ENCODE measurements at places on chromosomes 16 and 17. TPM values are rescaled to one million over a fixed set of nuclear protein-coding genes. Genes with fewer than 3 reads are reported as not detected.

GRCh38 chr16:75208861-75209505 lies 2.0 kb upstream of the CTRB2 start:
- DNase-seq, result no peak

DNA sequence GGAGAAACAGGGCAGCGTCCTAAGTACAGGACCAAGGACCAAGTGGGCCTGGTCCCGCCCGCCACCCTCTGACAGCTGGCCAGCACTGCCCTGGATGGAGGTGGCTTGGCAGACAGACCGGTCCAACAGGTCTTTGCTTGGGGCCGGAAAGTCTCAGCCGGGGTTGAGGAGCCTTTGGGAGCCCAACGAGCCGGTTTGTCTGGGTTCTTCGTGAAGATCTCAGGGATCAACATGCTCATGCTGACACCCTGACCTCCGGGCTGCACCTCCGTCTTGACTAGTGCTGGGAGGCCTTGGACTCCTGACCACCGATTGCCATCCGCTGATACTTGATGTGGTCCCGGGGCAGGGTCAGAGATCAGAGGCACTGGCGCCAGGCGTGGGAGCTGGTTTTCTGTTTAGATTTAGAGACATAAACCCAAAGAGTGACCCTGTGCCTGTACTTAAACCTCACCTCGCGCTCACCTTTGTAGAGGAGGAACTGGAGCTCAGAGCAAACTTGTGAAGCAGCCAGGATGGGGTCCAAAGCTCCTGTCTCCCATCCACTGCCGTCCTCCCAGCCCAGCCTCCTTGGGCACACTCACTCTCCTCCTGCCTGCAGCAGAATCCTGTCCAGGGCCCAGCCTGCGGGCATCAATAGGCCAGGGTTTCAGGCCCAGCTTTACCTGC lies 92.1 kb upstream of the GSE1 start:
- DNase-seq, result no peak

MAPT gene
- 7.7 TPM for polyA plus RNA-seq

DNA sequence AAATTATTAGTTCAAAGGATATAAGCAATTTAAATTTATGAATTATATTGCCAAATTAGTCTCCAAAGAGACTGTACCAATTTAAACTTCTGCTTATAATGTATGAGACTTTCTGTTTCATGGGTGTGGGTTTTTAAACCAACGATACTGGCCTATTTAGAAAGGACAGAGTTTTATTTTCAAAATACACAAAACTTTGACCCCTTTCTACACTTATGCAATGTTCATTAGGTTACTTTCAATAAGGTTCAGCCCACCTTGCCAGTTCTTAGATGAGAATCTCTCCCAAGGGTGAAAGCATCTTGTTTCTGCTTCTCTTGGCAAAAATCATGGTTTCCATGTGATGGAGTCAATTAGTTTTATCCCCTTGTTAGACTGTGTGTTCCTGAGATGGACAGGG lies 84.7 kb downstream of the MYO1D start:
- DNase-seq, result no peak

DNA sequence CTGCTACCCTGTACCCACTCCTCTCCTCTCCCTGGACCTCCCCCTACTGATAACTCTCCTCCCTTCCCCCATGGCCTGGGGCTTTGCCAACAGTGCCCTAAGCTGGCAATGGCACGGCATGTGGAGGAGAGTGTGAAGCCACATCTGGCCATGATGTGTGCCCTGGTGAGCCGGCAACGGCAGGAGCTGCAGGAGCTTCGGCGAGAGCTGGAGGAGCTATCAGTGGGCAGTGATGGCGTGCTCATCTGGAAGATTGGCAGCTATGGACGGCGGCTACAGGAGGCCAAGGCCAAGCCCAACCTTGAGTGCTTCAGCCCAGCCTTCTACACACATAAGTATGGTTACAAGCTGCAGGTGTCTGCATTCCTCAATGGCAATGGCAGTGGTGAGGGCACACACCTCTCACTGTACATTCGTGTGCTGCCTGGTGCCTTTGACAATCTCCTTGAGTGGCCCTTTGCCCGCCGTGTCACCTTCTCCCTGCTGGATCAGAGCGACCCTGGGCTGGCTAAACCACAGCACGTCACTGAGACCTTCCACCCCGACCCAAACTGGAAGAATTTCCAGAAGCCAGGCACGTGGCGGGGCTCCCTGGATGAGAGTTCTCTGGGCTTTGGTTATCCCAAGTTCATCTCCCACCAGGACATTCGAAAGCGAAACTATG lies 5.2 kb downstream of the TRAF4 start:
- no peak for DNase-seq
